ENCODE measurements at places on chromosomes 7 and 10.

- no peak for DNase-seq
Measured at GRCh38 chr7:13742126-13742525, 247.3 kb downstream of the ETV1 start.

DNA sequence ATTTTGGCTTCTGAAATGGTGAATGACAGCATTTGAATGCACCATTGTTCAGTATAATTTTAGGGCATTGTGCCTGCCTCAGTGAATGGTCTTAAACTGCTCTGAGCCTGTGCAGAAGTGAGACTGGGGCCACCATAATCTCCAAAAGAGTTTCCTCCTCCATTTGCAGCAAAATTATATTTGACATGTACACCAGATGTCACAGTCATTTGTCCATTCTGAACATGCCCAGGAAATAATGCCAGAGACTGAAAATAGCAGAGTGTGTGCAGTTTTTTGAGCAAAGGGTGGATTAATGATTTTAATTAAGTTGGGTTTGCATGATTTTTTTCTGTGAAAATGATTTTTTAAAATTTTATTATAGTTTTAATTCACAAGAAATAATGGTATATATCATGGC is 26.4 kb upstream of the SLC35B4 start:
- no peak for DNase-seq

GRCh38 chr7:42126475-42127231 is 110.4 kb downstream of the GLI3 start:
- DNase-seq: no peak

DNA sequence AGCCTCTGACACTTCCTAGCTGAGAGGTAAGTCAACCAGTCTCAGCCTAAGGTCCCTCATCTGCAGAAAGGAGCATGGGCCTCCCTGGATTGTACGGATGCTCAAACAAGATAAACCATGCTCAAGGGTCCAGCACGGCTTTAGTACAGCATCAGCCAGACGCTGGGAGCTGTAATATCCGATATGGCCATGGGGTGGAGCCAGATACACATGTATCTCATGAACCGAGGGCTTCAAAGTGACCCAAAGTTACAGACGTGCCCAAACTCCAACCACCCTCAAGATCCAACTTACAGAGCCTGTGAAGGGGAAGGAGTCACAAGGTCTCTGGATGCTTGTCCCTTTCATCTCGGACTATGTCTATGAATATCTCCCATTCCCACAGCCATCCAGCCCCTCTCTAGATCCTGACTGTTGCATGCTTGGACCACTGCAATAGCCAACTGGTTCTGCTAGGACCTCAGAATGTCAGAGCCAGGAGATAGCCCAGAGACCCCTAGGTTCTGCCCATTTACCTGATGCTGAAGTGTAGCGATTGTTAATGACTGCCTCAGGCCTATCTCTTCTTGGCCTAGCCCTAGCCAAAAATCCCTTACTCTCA is 142.4 kb downstream of the SH3PXD2A start:
- no peak for DNase-seq

GRCh38 chr7:37446371-37446770 is 2.3 kb downstream of the ELMO1 start:
- no peak for DNase-seq

- no peak for DNase-seq
Measured at GRCh38 chr7:32533276-32534029, 38.2 kb downstream of the AVL9 start.

GRCh38 chr7:130877236-130877990 is 143.4 kb upstream of the KLF14 start:
- no peak for DNase-seq

DNA sequence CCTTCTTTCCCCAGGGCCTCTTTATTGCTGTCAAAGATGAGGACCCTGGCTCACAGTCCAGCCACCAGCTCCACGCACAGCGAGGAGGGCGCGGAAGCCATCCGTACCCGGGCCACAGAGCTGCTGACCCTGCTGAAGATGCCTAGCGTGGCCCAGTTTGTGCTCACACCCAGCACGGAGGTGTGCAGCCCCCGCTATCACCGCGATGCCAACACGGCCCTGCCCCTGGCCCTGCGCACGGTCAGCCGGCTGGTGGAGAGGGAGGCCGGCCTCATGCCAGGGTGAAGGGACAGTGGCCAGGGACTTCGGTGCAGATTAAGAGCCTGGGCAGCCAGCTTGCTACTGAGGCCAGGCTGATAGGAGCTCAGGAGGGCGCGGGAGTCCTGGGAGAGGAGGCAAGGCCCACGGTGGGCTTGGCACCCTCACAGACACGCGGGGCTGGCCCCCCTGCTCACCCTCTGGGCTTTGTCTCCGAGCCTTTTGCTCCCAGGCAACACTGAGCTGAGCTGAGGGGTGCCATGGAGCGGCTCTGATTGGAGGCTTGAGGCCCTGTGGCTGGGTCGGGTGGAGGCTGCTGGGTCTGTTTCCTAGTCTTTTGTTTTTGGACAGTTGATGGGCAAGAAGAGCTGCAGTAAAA is 15.8 kb downstream of the AP5Z1 start:
- no peak for DNase-seq
